C1 segment of cervical spinal cord (tissue), 14 donors: ENCODE measurements at places on chromosomes 11 and 22.

DNA sequence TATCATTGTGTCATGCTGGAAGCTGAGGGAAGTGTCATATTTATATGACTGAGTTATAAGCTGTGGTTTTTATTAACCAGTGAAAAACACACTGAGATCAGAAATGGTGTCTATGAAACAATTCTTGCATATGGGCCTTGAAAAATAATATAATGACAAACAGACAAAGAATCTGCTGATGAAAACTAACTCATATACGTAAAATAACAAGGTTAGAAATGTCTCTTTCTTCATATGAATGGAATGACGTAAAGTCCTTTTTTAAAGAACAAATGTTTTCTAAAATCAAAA lies 48.8 kb upstream of the PHF21B start:
- no peak for DNase-seq

- DNase-seq: no peak
These were observed 14.3 kb downstream of the PACSIN2 start for GRCh38 chr22:43000441-43001175.

- no peak for DNase-seq
These were observed 25.9 kb downstream of the CASP12 start for GRCh38 chr11:104872393-104872792.

GRCh38 chr11:45768486-45768885 lies 36.5 kb upstream of the SLC35C1 start:
- DNase-seq: no peak

DNA sequence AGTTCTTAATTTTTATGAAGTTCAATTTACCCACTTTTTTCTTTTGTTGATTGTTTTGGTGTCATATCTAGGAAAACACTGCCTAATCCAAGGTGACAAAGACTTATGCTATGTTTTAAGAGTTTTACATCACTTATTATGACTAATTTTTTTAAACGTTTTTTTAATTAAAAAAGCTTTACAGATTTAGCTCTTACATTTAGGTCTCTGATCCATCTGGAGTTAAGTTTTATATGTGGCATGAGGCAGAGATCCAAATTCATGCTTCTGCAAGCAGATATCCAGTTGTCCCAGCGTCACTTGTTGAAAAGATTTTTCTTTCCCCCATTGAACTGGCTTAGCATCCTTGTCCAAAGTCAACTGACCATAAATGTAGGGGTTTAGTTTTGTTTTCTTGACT lies 72.6 kb downstream of the PACSIN2 start:
- no peak for DNase-seq

- no peak for DNase-seq
These were observed 116.8 kb downstream of the TRIM44 start for GRCh38 chr11:35779409-35779808.

- DNase-seq: no peak
These were observed 101.7 kb downstream of the DEUP1 start for GRCh38 chr11:93432247-93432646.

DNA sequence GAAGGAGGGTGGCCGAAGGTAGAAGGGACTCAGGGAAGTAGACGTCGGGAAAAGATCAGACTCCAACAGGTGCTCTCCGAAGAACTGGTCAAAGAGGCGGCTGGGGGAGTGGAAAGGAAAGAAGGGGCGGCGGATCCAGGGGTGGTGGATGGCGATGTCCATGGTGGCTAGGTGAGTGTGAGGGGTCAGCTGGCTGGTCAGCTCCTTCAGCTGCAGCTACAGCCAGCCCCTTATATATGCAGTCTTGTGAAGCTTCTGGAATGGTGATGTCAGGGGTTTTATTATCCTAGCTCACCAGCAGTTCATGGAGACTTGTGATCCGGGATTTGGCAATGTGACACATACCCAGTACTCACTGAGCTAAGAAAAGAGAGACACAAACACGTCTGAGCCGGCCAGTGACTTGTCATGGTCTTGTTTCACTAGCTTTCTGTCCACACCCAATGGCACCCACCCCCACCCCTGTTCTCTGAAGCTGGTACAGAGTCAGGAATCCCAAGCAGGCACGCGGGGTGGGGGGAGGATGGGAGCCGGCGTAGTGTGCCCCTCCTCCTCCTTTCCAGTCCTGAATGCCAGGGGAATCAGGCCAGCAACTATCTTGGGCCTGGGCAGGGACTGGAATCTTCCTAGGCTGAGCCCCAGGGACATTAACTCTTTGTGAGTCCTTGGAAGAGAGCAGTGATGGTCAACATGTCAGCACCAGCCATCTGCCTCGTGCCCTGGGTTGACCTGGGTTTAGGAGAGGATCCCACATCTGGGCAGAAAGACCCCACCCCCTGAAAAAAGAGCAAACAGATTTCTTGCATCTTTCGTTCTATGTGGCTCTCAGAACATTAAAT lies at the start of gene CRYAB:
Gene CRYAB, minus strand, starts transcription at position 208 of the 839 bp plus-strand sequence. Its CDS starts 46 bp downstream, at position 162.
- peak; percentile 90 for DNase-seq

GRCh38 chr11:9263840-9264315 lies 1.3 kb downstream of the DENND5A start:
- DNase-seq: no peak

- no peak for DNase-seq
These were observed 5.0 kb downstream of the BSCL2 start for GRCh38 chr11:62702246-62702645.

DNA sequence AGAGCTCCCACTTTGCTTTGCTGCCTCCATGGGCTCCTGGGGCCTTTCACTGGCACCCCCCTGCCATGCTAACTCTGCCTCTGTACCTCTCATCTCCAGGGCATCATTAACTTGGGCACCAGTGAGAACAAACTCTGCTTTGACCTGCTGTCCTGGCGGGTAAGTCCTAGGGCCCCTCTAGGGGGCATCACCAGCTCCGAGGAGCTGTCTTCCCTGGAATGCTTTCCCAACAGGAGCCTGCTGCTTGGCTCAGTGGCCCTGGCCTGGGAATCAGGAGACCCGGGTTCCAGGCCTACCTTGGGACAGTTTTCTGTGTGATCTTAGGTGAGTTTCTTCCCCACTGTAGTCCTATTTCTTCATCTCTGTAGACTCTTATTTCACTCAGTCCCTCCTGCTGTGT lies 5.1 kb downstream of the ACCS start:
- DNase-seq: no peak

GRCh38 chr11:111627591-111627990 lies 25.3 kb downstream of the SIK2 start:
- no peak for DNase-seq

DNA sequence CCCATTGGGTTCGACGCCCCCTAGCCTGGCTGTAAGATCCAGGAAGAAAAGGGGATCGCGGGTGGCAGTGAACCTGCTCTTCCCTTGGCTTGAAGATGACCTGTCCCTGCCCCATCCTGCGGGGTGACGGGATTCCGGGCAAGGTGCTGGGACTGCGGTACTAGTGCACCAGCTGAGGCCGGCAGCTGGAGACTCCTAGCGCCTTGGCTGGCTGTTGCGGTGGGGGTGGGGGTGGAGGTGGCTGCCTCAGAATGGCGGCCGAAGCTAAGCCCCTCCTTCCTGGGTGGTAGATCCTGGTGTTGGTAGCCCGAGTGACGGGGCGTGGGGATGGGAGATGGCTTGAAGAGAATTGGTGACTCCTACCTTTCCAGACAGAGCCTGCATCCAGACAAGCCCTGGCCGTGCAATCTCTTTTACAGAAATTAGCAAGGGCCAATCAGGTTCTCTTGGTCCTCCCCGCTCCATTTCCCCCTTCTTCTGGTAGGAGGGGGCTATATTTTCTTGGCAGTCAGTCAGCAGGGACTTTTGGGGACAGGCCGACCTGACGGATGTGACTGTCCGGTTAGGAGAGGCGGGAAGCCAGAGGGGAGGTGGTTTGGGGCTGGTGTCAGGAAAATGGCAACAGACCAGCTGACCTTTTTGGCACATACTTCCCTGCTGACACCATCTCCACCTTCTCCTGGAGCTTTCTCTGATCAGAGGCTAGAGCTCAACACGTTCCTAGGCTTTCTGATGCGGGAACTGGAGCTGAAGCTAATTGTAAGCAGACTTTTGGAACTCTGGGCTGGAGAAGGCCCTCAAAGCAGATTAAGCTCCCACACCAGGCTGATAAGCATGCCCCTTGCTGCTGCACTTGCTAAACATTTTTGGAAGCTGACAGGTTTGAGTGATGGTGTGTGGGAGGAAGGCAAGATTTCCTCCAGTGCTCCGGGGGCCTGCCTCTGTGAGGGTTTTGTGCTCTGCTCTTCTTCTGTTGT lies 2.0 kb downstream of the NAV2 start:
- peak; percentile 55 for DNase-seq

DNA sequence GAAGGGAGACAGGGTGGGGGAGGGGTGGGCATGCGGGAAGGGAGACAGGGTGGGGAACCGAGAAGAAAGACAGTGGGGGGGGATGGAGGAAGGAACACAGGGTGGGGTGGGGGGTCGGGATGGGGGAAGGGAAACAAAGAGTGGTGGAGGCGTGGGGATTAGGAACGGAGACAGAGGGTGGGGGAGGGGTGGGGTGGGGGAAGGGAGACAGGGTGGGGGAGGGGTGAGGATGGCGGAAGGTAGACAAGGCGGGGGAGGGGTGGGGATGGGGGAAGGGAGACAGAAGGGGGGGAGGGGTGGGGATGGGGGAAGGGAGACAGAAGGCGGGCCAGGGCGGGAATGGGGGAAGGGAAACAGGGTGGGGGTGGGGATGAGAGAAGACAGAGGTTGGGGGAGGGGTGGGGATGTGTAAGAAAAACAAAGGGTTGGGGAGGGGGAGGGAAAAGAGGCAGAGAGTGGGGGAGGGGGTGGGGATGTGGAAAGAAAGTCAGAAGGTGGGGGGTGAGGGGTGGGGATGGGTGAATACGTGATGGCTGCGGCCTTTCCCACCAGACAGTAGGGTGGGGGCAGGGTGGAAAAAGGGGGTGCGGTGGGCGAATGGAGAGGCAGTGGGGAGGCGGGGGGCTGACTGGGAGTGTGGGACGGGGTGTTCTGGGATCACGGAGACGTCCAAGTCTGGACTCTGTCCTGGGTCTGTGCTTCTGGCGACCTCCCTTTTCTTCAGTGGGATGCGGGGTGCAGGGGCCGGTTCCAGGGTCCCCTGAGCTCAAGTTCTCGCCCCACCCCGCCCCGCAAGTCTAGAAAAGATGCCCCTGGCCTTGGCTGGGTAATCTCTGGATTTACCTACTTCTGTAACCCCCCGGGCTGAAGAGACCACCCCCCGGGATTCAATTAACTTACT lies 744 bp downstream of the PRAME start:
- no peak for DNase-seq

- DNase-seq: no peak
These were observed 39.3 kb downstream of the RIBC2 start for GRCh38 chr22:45452565-45453379.

- no peak for DNase-seq
These were observed 406.5 kb upstream of the CCDC90B start for GRCh38 chr11:83692675-83693074.

DNA sequence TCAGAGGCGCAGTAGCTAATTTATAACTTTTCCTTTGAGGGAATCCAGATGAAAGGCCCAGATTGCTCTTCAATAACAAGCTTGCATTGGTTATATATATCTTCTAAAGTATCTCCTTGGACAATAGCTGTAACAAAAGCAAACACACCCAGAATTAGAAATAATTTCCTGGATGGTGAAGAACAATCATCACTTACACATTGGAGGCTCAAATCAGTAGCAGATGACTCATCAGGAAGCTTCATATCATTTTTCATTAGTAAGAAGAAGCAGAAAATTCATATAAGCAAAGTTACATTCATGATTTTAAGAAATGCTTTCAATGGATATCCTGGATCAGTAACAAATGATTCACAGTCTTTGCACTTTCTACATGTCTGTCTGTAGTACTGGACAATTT lies 173.6 kb upstream of the CCDC90B start:
- DNase-seq: no peak

DNA sequence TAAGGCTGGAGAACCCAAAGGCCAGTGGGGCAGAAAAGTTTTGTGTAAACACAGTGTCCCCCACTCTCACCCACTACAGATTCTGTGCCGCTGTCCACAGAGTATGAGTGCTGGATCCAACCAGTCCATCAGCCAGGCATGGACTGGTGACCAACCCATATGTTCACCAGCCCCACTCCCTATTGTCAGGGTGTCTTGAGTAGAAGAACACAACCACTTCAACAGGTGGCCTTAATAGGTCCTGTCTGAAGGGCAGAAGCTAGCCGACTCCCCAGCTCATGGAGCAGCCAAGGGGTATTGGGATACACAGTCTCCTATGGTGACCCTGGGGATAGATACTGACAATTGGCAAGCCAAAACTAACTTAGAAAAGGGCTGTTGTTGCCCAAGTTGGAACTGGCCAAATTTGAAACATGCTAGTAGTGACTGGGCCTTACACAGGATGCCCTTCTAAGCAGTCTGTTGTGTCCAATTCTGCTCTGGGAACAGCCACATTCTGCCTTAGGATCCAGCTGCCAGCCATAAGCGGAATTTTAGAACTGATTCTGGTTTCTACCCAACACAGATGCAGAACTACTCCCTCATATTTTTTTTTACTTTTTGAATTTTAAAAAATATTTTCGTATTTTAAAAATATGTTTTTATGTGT lies 19.8 kb upstream of the PGM2L1 start:
- DNase-seq: no peak

DNA sequence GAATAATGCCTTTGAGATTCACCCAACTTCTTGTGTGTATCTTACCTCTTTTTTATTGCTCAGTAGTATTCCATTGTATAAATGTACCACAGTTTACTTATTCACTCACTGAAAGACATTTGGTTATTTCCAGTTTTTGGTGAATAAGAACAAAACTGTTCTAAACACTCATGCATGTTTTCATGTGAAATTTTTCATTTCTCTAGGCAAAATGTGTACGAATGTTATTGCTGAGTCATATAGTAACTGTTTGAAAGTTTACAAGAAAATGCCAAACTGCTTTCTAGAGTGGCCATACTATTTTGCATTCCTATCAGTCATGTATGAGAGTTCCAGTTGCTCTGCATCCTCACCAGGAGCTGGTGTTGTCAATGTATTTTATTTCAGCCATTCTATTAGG lies 8.8 kb upstream of the EMSY start:
- no peak for DNase-seq

DNA sequence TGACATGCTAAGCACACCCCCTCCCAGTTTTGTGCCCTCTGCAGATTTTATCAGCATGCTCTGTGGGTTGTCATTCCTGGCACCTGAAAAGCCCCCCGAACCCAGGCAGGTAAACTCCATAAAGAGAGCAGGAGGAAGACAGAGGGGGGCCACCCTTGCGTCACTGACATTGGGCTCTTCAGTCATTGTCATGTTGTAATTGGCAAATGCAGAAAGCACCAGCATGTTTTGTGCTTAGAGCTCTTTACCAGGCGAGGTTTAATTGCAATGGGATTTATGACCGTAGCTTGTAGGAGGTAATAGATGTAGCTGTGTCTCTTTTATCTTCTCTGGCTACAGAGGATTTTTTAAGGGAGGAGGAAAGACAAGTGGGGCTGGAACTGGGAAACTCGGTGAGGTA lies 201.7 kb downstream of the GRIK4 start:
- no peak for DNase-seq

DNA sequence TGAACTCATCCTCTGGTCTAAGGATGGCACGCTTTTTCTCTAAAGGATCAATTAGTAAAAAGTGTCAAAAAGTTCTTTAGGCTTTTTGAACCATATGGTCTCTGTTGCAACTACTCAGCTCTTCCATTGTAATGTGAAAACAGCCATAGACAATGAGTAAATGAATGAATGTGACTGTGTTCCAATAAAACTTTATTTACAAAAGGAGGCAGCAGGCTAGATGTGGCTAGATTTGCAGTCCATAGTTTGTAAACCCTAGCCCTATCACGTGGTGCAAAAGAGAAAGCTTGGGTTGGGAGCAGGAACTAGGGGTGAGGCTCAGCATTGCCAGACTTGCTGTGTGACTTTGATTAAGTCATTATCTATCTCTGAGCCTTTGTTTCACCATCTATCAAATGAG lies 5.4 kb upstream of the NPAS4 start:
- DNase-seq: no peak
